ENCODE measurements at places on chromosomes 1 and 21. TPM values are rescaled to one million over a fixed set of nuclear protein-coding genes. Genes with fewer than 3 reads are reported as not detected.

Gene SLC1A7
- total RNA-seq = not detected

Gene FBXO2
- 6.0 TPM for total RNA-seq

Gene RXFP4
- total RNA-seq = 0.34 TPM

Gene RASSF5
- total RNA-seq = 30.0 TPM

Gene GPR3
- 0.22 TPM for total RNA-seq

Gene CACNA1E
- total RNA-seq = not detected

Gene CELA3A
- not detected for total RNA-seq

Gene OLFML3
- total RNA-seq = 0.34 TPM

Gene RHBG
- total RNA-seq = not detected

Gene ADGRL2
- not detected for total RNA-seq

Gene IL23R
- 0.13 TPM for total RNA-seq

Gene SLAMF9
- total RNA-seq = not detected

Gene NPR1
- not detected for total RNA-seq

Gene CDC20
- 223 TPM for total RNA-seq

Gene NMNAT2
- not detected for total RNA-seq

Gene S100A8
- total RNA-seq = not detected

Gene CALML6
- 5.1 TPM for total RNA-seq

Gene GUCA2A
- total RNA-seq = not detected

Gene TAF13
- total RNA-seq = 22.7 TPM

Gene ADGRL4
- total RNA-seq = not detected

Gene EDARADD
- not detected for total RNA-seq

Gene SPRR3
- not detected for total RNA-seq

Gene SCNM1
- total RNA-seq = 63.1 TPM

Gene PIK3C2B
- 43.9 TPM for total RNA-seq

Gene SEMA4A
- total RNA-seq = 196 TPM

Gene NPHS2
- total RNA-seq = not detected

Gene PCP4L1
- total RNA-seq = not detected

Gene OR6F1
- not detected for total RNA-seq

Gene GPX7
- total RNA-seq = not detected

Gene UTS2
- total RNA-seq = not detected

Gene RCAN1
- total RNA-seq = 8.9 TPM

Gene TRIM46
- total RNA-seq = 3.9 TPM

Gene TCEA3
- not detected for total RNA-seq

Gene KPRP
- not detected for total RNA-seq

Gene TAL1
- not detected for total RNA-seq

Gene F5
- total RNA-seq = not detected

Gene ROR1
- total RNA-seq = 2.5 TPM

Gene HMCN1
- total RNA-seq = 0.02 TPM

Gene USH2A
- not detected for total RNA-seq

Gene AUNIP
- 16.8 TPM for total RNA-seq
